ENCODE measurements at places on chromosomes 11 and 22.

GRCh38 chr11:74388678-74389327 is 9.4 kb downstream of the PGM2L1 start:
- DNase-seq: peak; percentile 77

GRCh38 chr11:62923601-62924411 is 2.6 kb upstream of the CHRM1 start:
- no peak for DNase-seq

- DNase-seq: no peak
Measured at GRCh38 chr11:59776210-59777066, 21.3 kb downstream of the STX3 start.

GRCh38 chr11:58992489-58992888 is 53.2 kb downstream of the GLYATL1 start:
- DNase-seq: no peak

DNA sequence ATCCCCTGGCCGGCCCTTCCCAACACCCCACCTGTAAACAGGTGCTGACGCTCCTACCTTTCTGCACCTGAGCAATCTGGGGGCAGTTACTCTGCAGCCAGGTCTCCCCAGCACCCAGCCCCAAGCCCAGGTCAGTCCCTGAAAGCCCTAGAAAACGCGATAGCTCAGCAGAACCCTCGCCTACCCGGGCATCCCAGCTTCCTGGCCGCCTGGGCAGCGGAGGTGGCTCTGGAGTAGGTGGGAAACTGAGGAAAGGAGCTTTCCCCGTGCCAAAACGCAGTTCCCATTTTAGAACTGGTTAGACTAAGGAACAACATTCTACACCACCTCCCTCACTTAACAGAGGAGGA is 445 bp downstream of the SYTL2 start:
- DNase-seq: no peak
